GM23248 (cell line): ENCODE measurements at places on chromosomes 12 and 14. TPM values are rescaled to one million over a fixed set of nuclear protein-coding genes. Genes with fewer than 3 reads are reported as not detected.

- peaks cover 11% of the 10 kb centered on the region; the same call in 1 of the 2 replicates for H3K27me3 ChIP-seq
- H3K4me1 ChIP-seq = no peaks in the 10 kb centered on the region
- H3K4me3 ChIP-seq = no peak overlapping the region
Observed at GRCh38 chr14:36057452-36058116, 118.9 kb downstream of the PTCSC3 start.

- peak overlapping the region; percentile 98 for H3K27ac ChIP-seq
- peak; percentile 93 for DNase-seq
- H3K4me1 ChIP-seq = peaks cover 45% of the 10 kb centered on the region
- no peaks in the 10 kb centered on the region for H3K36me3 ChIP-seq
Observed at GRCh38 chr12:57844709-57845477, 1.6 kb downstream of the CTDSP2 start.

DNA sequence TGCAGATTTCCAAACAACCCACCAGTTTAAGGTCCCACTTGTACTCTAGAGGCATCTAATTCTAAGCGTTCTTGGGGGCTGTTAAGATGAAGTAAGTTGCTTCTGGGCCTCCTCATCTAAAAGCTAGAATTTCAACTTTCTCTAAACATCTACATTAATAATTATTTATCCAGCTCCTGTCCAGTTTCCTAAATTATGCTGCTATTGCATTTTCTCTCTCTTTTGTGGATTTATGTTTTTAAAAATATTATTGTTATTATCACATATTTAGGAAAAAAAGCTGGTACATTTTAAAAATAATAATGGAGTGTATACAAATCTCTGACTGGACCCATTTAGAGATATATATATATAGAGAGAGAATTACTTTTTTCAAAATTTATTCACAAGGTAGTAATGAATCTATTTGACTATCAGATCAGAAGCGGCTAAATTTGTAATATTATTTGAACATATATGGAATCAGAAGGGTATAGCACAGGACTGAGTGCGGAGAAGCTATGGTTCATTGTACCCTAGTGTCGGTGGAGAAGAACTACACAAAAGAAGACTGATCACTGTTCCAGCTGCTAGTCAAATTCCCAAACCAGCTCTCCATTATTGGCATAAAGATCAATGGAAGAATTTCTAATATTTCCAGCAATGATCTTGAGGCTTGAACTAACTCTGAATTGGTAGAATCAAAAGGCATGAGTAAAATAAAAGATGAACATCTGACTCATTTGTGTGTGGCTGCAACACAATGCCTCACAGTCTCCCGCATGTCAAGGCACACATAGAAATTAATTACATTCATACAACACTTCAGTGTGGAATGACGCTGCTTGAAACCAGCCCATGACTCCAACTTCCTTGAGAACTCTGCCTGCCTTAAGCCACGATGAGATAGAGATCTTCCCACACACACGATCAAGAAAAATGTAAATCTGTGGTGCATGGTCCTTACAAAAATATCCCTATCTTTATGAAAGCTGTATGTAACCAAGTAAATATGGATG lies 433.4 kb upstream of the OR4E1 start:
- no peak for DNase-seq
- no peaks in the 10 kb centered on the region for H3K36me3 ChIP-seq
- no peaks in the 10 kb centered on the region for H3K4me1 ChIP-seq
- no peaks in the 10 kb centered on the region for H3K27me3 ChIP-seq

- H3K27ac ChIP-seq = no peak overlapping the region
- H3K36me3 ChIP-seq = no peaks in the 10 kb centered on the region
- no peaks in the 10 kb centered on the region; the same call in 1 of the 2 replicates for H3K27me3 ChIP-seq
- H3K4me1 ChIP-seq = no peaks in the 10 kb centered on the region
- no peak overlapping the region for H3K4me3 ChIP-seq
Observed at GRCh38 chr12:31337952-31338351, 12.0 kb upstream of the SINHCAF start.

- H3K36me3 ChIP-seq = no peaks in the 10 kb centered on the region
- no peak overlapping the region for H3K4me3 ChIP-seq
- peaks cover 13% of the 10 kb centered on the region; the same call in 1 of the 2 replicates for H3K4me1 ChIP-seq
- peak; percentile 21 for DNase-seq
Observed at GRCh38 chr12:123715195-123715594, 3.0 kb downstream of the ATP6V0A2 start.

Gene RFX4
- not detected in 2 replicates for polyA plus RNA-seq

- no peaks in the 10 kb centered on the region for H3K4me1 ChIP-seq
- no peak overlapping the region for H3K27ac ChIP-seq
- H3K27me3 ChIP-seq = no peaks in the 10 kb centered on the region
- DNase-seq = no peak
- H3K36me3 ChIP-seq = no peaks in the 10 kb centered on the region
Observed at GRCh38 chr14:66619952-66620351, 112.0 kb downstream of the GPHN start.

DNA sequence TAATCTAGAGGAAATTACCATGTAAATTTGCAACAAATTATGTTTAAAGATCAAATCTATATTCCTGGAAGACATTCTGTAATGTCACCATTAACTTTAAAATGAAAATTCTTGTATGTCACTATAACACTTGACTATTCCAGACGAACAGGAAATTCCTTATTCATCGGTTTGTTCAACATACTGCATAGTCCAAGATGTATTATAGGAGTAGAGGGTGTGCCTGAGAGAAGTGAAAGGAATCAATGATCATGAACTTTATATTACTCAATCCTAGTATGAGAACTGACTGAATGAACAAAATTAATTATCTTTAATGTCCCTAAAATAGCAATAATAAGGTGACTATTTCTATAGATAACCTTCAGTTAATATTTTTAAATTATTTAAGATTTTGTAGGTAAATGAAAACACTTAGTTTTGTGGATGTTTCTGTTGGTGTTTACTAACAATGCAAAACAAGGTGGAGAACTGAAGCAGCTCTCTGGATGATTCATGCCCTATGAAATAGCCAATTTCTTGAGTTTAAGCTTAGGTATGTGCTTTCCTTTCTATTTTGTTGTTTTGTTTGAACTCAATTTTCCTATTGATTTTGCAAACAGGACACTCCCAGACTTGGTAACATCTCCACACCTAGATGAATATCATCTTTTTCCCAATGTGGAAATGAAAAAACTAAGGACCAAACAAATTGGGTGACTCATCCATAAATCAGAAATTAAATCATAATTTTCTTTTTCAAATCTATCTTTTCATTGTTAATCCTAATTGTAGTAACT lies 18.2 kb upstream of the ITPR2 start:
- H3K36me3 ChIP-seq = no peaks in the 10 kb centered on the region
- H3K27ac ChIP-seq = no peak overlapping the region
- DNase-seq = peak; percentile 33
- H3K4me1 ChIP-seq = peaks cover 11% of the 10 kb centered on the region

DNA sequence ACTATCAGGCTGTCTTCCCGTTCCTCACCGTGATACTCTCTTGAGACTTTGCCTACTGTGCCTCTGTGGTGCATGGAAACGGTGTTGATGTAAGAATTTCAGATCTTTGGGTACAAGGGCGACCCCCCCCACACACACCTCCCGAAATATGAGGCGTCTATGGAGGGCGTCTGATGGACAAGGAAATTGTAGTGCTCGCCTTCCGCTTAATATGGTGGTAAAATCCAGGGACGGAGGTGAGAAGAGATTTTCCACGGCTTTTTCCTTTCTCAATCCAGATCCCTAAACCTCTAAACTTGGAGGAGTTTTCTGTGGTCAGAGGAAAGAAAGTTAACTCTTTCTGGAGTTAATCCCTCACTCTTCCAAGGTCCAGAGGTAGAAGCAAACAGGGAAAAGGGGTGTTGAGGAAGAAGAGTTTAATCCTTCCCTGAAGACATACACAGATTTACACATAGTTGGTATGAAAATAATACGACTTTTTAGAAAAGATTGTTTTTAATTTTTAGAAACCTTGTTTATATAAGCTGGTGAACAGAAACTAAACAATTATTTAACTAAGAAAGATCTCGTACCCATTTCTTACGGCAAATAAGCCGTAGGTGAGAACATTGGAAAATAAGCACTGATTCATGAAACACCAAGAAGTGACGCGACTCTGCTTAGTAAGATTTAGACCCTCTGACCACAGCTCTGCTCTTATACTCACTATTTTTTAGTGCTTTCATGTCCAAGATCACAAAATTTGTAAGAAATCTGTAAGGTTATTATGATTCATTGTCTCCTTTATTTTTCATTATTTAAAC lies 23.1 kb upstream of the RNASE12 start:
- no peaks in the 10 kb centered on the region for H3K27me3 ChIP-seq
- DNase-seq = peak; percentile 71
- peak overlapping the region; percentile 79 for H3K27ac ChIP-seq
- H3K4me1 ChIP-seq = peaks cover 8% of the 10 kb centered on the region; the same call in 1 of the 2 replicates

DNA sequence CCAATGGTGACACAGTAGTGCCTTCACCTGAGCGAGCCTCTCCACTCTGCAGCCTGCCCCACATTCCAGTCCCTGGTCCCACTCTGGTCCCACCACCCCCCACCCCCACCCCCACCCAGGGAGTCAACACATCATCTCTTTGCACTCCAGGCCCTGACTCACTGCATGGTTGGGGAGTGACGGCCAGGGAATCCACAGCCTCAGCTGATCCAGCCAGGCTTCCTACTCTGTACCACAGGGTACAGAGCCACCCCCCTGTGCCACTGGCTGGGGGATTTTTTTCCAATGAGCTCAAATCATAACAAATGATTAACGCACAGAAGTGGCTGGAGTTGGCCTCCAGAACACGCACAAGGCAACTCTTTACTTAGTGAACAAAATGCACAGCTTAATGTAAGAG lies 233.7 kb downstream of the NTF3 start:
- peak overlapping the region; percentile 51; the same call in 1 of the 2 replicates for H3K27ac ChIP-seq
- peak; percentile 83 for DNase-seq
- no peak overlapping the region for H3K4me3 ChIP-seq
- no peaks in the 10 kb centered on the region for H3K36me3 ChIP-seq

Gene GALNT8
- polyA plus RNA-seq = not detected in 2 replicates

Gene TMCC3
- 0.32 and 0.46 TPM in 2 replicates for polyA plus RNA-seq

- H3K27ac ChIP-seq = no peak overlapping the region
- no peak for DNase-seq
- no peaks in the 10 kb centered on the region for H3K4me1 ChIP-seq
- peaks cover 9% of the 10 kb centered on the region for H3K27me3 ChIP-seq
- no peaks in the 10 kb centered on the region for H3K36me3 ChIP-seq
Observed at GRCh38 chr14:65805113-65805473, 392.6 kb downstream of the FUT8 start.

Gene DLK1
- polyA plus RNA-seq = not detected in 2 replicates

GRCh38 chr14:76208340-76208739 lies 56.6 kb downstream of the GPATCH2L start:
- peaks cover 8% of the 10 kb centered on the region; the same call in 1 of the 2 replicates for H3K4me1 ChIP-seq
- DNase-seq = no peak
- no peak overlapping the region for H3K27ac ChIP-seq
- H3K36me3 ChIP-seq = peaks cover 8% of the 10 kb centered on the region; the same call in 1 of the 2 replicates

DNA sequence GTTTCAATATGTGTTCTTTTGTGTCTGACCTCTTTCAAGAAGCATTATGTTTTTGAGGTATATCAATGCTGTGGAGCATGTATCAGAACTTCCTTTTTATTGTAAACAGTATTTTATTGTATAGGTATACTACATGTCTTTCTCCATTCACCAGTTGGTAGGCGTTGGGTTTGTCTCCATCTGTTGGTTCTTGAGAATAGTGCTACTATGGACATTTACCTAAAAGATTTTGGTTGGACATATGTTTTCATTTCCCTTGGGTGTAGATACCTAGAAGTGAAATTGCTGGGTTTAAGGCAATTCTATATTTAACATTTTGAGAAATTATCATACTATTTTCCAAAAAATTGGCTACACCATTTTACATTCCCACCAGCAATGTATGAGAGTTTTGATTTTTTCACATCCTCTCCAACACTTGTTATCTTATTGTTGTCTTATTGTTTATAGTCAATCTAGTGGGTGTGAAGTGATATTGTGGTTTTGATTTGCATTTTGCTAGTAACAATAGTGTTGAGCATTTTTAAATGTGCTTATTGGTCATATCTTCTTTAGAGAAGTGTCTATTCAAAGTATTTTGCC lies 409.2 kb downstream of the IPO8 start:
- DNase-seq = peak; percentile 51
- H3K36me3 ChIP-seq = no peaks in the 10 kb centered on the region
- no peaks in the 10 kb centered on the region for H3K4me1 ChIP-seq
- H3K27ac ChIP-seq = no peak overlapping the region

Gene KRT3
- polyA plus RNA-seq = not detected in 2 replicates

DNA sequence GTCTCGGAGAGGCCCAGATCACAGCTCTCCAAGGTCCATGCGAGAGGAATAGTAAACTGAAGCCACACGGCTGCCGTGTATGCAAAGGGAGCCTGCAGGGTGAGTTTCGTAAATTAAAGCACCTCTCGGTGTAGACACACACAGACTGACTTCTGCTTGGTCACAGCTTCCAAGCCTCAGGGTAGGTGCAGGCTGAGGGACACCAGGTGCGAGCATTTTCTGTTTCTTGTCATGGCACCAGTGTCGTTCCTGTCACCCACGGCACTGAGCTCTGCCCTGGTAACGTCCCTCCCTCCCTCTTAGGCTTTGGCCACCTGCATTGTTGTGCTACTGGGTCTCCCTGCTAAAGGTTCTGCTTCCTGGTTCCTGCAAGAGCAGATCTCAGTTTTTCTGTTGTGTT lies 76.2 kb upstream of the DYNC1H1 start:
- no peak overlapping the region for H3K27ac ChIP-seq
- H3K4me3 ChIP-seq = no peak overlapping the region
- H3K36me3 ChIP-seq = peaks cover 21% of the 10 kb centered on the region
- H3K4me1 ChIP-seq = no peaks in the 10 kb centered on the region

DNA sequence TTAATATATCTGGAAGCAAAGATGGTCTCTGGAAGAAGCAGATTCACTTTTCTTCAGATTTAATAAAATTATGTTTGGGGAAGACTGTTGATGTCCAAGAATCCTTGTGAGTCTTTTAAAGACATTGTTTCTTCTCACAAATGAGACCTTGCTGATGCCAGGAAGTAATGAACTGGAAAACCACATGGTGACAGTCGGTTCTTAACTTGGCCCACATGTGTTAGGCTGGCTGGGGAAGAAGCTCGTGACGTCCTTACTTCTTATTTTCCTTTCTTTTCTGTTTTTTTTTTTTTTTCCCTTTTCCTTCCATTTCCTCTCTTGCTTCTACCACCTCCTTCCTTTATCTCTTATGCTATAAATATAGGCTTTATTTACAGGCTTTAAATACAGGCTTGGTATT lies 950.2 kb downstream of the BCL11B start:
- no peaks in the 10 kb centered on the region for H3K27me3 ChIP-seq
- H3K27ac ChIP-seq = no peak overlapping the region
- no peaks in the 10 kb centered on the region for H3K4me1 ChIP-seq
- H3K4me3 ChIP-seq = no peak overlapping the region

Gene KRT85
- polyA plus RNA-seq = not detected in 2 replicates

GRCh38 chr12:15701631-15702156 lies 87.5 kb downstream of the EPS8 start:
- DNase-seq = peak; percentile 80
- peak overlapping the region; percentile 48 for H3K4me3 ChIP-seq
- H3K27ac ChIP-seq = peak overlapping the region; percentile 72
- peaks cover 60% of the 10 kb centered on the region for H3K4me1 ChIP-seq
- no peaks in the 10 kb centered on the region for H3K36me3 ChIP-seq

- H3K4me3 ChIP-seq = no peak overlapping the region
- peak; percentile 77 for DNase-seq
- H3K27ac ChIP-seq = no peak overlapping the region
- no peaks in the 10 kb centered on the region for H3K36me3 ChIP-seq
- no peaks in the 10 kb centered on the region for H3K27me3 ChIP-seq
Observed at GRCh38 chr12:11577658-11578260, 71.7 kb upstream of the ETV6 start.
